GM12864 (cell line): ENCODE measurements at places on chromosomes 5 and 9.
A peak's percentile ranks its signal among the peaks of the same experiment; 100 is the strongest.

DNA sequence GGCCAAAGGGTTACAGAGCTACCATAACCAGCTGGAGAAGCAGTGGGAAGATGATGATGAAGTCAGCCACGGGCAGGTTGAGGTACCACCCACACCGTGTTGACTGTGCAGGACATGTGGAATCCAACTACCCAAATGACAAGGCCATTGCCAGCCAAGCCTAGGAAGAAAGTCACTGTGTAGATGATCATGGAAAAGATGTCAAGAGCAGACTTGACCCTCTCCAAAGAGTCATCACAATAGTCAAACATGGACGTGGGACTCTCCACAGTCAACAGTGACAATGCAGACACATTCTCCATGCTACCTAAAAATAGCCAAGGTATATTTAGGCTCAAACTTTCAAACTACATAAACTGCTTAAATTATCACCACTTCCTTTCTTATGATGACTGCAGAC, 20.9 kb upstream of the SPINK1 start:
- no peak for DNase-seq

- DNase-seq: no peak
These were observed 49.2 kb downstream of the EBF1 start for GRCh38 chr5:159050316-159051143.

DNA sequence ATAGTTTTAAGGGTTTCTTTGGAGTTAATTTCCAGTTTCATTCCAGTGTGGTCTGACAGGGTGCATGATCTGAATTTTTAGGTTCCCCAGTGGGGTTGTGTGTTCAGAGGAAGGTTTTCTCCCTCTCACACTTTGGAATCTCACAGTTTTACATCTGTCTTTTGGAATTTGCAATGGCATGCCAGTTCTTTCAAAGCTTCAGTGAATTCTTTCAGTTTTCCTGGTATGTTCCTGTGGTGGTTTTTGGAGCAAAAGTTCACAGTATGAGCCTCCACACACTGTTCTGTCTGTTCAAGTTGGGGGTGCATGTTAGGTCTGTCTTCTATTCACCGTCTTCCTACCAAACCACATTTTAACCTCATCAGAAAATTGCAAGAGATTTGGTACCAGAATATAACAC, 624.2 kb downstream of the KCTD16 start:
- no peak for DNase-seq

- DNase-seq: no peak
These were observed 54.2 kb upstream of the AKNA start for GRCh38 chr9:114442022-114442421.

DNA sequence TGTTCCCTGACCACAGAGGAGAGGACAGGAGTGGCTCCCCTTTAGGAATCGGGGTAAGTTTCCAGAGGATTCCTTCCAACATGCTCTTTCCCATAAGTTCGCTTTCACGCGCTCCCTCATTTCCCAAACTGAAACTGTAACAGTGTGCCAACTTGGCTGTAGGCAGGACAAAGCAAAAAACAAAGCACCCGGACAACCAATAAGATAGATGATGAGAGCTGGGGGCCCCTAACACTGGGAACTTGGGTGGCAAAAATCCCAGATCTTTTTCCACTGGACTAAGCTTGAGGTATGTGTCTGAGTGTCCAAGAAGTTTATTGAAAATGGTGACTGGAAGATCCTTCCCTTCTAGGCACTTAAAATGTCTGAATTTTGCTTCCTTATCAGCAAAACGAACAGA, 258.7 kb upstream of the IL12B start:
- no peak for DNase-seq

DNA sequence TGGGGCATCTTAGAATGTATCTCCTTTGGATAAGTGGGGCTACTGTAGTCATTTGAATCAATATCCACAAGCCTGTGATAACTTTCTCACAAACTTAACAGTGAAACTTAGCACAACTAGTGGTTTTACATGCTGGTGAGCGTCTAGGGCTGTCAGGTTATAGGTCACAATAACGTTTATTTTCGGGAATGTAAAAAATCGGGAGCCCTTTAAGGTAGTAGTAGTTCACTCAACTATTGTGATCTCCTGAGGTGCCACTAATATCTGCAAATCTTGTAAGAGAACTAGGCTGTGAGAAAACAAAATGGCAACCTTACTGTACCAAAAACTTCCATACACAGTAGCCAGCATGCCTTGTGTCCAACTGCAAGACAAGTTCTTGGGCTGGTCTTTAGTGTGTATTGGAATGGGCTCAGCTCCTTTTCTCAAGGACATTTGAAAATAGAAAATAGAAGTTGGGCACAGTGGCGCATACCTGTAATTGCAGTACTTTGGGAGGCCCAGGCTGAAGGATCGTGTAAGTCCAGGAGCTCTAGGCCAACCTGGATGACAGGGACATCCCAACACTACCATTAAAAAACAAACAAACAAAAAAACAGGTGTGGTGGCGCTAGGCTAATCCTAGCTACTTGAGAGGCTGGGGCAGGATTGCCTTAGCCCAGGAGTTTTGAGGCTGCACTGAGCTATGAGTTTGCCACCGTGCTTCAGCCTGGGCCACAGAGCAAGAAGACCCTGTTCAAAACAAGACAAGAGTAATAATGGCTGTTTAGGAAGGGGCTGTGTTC, 5.2 kb upstream of the PKN3 start:
- DNase-seq: no peak

DNA sequence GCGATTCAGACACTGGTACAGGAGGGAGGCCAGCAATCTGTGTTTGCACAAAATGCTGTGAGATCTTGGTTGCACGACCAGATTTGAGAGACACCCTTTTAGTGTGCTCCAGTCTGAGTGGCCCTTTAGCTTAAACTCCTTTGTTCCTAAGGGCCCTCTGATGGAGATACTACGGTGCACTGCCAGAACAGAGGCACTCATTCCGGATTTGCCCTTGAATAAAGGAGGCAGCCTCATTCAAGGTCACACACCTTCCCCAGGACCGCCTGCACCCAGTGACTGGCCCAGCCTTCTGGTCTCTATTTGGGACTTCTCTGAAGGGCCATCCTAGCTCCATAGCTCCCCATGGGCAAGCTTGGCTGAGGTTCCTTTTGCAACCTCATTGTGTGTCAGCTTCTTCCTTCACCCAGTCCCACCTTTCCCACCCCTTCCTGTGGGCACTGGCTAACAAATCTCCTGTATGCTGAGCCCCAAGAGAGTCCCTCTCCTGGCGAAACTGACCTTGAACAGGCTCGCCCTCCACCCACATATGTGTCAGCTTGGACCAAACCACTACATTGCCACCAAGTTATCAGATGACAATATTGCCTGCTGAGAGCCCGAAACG, 191.7 kb downstream of the GABBR2 start:
- DNase-seq: no peak

DNA sequence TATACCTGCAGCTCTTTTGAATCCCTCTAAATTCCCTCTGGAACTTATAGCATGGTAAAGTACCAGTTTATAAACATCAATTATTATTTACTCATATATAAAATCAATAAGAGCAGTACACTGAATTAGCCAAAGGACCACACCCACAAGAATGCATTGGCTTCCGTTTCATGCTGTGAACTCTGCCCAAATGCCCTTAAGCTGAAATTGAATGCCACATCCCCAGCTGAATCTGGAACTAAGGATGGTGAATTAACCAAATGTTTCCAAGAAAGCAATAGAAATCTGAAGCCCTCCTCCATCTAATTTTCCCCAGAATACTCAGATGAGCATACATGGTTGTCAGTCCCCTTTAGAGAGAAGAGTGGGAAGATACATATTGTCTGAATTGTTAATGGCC, 436.4 kb upstream of the FTMT start:
- no peak for DNase-seq

DNA sequence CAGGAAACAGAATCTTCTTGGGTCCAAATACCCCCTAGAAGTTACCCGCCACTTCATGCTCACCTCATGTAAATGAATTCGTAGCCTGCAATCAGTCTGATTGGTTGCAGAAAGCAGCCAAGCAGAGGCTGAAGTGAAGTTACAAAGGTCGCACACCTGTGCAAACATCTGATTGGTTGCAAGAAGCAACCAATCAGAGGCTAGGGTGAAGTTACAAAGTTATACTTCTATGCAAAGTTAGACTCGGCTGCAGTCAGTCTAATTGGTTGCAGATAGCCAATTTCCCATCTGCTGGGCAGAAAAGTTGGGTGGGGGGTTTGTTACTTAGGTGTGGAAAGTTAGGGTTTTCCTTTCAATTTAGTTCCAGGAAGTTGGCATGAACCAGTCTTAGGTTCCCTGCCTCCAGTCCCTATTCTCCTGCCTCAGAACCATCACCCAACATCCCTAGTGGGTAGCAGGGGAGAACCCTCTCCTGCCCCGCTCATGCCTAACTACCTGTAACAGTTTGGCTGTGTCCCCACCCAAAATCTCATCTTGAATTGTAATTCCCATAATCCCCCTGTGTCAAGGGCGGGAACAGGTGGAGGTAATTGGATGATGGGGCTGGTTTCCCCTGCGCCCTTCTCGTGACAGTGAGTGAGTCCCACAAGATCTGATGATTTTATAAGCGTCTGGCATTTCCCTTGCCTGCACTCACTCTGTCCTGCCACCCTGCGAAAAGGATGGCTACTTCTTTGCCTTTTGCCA, 1.2 kb upstream of the RUSC2 start:
- DNase-seq: no peak

- DNase-seq: no peak
These were observed 305.0 kb downstream of the MRPS30 start for GRCh38 chr5:45113726-45114125.

GRCh38 chr9:99666571-99666970, 155.1 kb upstream of the NR4A3 start:
- DNase-seq: peak; percentile 10

- DNase-seq: no peak
These were observed 41.8 kb upstream of the DPYSL3 start for GRCh38 chr5:147551677-147552076.

GRCh38 chr5:154005648-154006047, 33.1 kb downstream of the FAM114A2 start:
- DNase-seq: no peak
